ENCODE measurements at places on chromosomes 13 and 19.

DNA sequence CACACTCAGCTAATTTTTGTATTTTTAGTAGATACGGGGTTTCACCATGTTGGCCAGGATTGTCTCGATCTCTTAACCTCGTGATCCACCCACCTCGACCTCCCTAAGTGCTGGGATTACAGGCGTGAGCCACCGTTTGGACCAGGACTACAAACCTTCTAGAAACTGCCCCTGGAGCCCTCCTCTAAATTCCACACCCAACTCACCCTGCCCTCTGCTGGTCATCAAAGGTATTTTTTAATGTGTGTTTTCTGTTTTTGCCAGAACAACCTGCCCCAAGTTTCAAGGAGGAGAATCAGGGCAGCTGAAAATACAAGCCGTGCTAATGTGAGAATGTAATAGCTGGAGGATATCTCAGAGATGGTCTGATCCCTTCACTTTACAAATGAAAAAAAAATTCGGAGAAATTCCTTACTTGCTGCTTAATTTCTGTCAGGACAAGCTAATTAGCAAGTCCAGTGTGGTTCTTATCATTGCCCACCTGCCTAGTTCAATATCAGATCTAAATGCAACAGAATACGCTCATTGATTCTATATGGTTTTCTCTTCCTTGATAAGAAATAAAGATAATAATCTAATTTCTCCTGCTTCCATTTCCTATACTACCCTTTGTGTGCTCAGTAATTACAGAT, 4.1 kb downstream of the ATP8A2 start:
- DNase-seq, result peak; percentile 26

GRCh38 chr19:45349430-45349941, 8.9 kb downstream of the KLC3 start:
- DNase-seq, result no peak

- no peak for DNase-seq
Observed at GRCh38 chr13:32503727-32504126, 34.9 kb downstream of the N4BP2L2 start.

DNA sequence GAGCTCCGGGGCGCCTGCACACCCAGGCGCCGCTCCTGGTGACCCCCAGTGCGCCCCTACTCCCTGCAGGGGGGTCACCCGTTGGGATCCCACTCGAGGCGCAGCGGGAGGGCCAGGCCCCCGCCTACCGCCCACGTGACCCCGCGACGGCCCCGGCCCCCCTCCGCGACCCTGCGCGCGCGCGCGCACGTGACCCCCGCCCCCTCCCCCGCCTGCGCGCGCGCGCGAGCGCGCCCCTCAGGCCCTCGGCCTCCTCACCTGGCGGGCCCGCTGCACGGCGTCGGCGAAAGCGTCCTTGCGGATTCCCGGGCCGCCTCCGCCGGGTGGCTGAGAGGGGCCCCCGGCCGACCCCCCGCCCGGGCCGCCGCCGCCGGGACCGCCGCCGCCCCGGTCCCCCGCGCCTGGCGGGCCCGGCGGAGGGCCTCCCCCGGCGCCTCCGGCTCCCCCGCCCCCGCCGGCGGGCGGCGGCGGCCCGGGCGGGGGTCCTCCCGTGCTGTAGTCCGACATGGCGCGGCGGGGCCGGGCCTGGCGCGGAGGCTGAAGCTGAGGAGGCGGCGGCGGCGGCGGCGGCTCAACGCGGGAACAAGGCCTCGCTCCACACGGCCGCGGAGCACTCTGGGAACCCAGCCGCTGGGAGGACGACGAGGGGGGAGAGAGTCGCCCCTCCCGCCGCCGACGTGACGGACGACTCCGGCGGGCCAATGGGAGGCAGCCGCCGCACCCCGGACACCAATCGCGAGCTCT, at the start of gene KHSRP:
TSS of gene KHSRP (minus strand) at position 617 of the 744 bp plus-strand sequence. CDS start at position 507, 110 bp downstream.
- DNase-seq, result no peak

- DNase-seq, result no peak
Observed at GRCh38 chr13:91381371-91381770, 17.1 kb upstream of the GPC5 start.

GRCh38 chr13:70473907-70474306, 365.7 kb upstream of the KLHL1 start:
- DNase-seq, result no peak

DNA sequence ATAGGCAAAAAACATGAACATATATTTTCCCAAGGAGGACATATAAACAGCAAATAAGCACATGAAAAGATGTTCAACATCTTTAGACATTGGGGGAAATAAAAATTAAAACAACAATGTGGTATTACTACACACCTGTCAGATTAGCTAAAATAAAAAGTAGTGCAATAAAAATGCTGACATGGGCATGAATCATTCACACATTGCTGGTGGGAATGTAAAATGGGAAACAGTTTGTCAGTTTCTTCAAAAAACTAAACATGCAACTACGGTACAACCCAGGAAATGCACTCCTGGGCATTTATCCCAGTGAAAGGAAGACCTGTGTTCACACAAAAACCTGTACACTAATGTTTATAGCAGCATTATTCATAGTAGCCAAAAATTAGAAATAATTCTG, 5.3 kb upstream of the SUCLA2 start:
- DNase-seq, result no peak
